ENCODE measurements at places on chromosomes 1 and 21.

DNA sequence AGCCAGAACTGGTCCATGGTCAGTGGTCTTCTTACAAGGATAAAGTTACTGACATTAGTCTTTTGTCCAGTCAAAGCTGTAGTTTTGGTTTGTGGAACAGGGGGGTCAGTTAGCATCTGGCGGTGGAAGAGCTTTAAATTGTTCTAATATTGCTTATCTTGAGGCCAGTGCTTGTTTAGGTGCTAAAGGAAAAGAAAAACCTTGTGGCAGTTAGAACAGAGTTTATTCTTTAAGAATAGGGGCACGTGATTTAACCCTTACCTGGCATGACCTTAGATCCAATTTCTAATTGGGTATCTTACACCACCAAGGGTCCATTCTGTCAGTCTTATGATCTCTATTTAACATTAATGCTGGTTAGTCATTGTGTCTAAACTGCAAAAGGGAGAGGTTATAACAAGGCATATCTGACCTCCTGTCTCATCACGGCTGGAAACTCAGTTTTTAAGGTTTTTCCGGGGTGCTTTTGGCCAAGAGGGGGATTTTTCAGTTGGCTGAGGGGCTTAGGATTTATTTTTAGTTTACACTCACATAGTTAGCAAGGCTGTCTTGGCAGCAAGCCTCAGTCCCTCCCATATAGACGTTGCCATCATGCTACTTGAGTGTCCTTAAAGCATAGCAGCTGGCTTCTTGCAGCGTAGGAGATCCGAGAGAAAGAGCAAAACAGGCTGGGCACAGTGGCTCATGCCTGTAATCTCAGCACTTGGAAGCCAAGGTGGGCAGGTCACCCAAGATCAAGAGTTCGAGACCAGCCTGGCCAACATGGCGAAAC lies 60.1 kb upstream of the FAM89A start:
- DNase-seq, result no peak

GRCh38 chr1:222372221-222372620 lies 175.7 kb downstream of the HHIPL2 start:
- no peak for DNase-seq

- no peak for DNase-seq
These were observed 103.2 kb downstream of the ATF6 start for GRCh38 chr1:161869291-161869690.

DNA sequence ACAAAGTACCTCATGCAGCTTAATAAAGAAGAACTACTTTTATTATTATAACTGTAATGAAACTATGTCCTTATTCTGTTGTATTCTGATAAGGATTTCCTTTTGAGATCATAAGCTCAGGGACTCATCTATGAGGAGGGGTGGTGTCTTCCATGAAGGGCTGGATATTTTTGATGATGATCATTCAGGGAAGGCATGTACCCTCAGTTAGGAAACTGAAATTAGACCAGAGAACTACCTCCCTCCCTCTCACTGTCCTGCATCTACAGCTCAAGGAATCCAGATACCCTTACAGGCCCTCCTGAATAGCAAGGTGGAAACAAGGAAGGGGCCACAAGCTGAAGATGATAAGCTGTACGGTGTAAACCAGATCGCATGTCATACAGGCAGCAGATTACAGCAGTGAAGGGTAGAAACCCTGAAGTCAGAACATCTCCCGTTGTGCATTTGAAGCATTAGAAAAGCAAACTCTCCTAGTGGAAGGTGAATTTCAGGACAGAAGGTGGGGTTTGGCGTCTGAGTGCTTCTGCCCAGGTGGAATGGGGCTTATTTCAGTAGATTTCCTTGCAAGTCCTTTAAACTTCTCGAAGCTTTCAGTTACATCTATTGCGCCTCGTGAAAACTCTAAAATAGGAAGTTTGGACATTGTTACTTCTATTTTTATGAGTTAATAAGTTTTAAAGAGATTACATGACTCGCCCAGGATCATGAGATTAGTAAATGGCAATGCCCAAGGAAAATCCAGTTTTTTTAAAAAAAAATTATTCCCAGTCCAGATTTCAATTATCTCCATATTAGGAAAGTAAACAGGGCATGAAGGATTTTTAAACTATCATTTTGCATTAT lies 101.1 kb upstream of the HNRNPU start:
- no peak for DNase-seq

GRCh38 chr21:41776778-41777177 lies 9.9 kb upstream of the RIPK4 start:
- DNase-seq, result no peak

- DNase-seq, result no peak
These were observed 18.6 kb downstream of the PDE9A start for GRCh38 chr21:42671778-42672593.

DNA sequence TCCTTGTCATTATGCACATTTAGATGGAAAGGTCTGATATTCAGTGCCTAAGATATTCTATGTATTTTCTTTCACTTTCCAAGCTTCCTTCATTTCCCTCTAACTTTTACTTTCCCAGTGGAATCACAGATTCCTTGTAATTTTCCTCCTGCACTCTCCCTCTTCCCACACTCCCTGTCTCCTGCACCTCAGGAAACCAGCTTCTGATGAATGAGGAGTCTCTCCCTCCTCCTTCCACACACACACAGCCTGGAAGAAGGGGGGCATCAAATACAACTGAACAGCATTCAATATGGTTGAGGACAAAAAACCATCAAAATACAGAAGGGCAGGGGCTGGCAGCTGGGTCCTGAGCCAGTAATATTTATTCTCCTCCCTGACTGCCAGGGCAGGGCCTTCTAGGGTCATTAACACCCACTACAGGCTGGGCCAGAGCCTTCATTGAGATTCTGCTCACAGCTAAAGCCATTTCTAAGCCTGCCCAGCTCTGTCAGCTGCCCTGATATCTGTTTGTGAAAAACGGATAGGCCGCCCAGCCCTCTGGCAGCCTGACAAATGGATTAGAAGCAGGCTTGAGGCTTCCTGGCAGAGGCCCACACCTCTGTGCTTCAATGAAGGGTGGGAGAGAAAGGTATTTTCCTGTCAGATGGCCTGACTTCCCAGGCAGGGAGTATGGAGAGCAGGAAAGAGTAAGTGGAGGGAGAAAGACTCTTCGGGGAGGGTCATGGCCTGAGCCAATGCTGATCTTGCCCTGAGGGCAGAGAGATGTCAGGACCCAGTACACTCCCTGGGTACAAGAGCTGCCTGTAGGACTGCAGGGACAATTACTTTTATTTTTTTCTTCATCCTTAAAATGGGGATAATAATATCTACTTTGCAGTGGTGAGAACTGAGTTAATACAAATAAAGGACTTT lies 138.9 kb upstream of the SPATA6 start:
- peak; percentile 26 for DNase-seq

DNA sequence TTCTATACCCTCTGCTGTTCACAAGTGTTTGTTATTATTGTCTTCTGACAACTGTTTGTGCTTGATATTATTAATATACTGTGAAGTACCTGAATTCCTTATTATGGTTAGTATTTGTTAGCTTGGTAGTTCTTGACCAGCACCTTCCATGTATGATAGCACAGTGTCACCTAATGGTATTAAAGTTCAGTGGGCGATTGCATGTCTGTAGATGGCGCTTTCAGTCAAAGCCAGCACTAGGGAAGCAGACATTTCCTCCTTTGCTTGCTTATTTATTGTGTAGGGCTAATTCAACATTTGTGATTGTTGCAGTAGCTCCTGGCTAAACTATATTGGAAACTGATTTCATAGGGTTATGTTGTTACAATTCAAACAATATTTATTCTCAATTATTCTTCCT lies 218.0 kb downstream of the ZP4 start:
- DNase-seq, result no peak

- no peak for DNase-seq
These were observed 49.7 kb upstream of the IFI44L start for GRCh38 chr1:78570539-78570938.

DNA sequence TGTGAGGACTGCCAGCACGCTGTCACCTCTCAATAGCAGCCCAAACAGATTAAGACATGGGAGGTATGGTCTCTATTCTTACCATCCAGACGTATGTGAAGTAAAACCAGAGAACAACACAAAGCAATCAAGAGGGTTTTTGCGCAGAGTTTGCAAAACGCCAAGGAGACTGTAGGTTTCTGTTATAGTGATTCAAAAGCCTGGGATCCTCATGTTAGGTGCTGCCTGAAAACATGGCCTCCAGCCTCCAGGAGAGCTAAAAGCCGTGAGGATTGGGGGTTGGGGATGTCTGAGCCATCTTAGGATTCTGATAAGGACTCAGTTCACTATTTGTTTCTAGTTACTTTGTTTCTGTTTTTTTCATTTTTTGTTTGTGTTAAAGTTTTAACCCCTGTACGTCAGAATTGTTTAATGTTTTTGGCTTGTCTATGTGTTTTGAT lies 4.2 kb upstream of the CCT8 start:
- DNase-seq, result peak; percentile 64

GRCh38 chr1:67747671-67748546 lies 62.9 kb downstream of the GADD45A start:
- no peak for DNase-seq

- no peak for DNase-seq
These were observed 20.0 kb upstream of the GPR153 start for GRCh38 chr1:6280761-6281451.

- no peak for DNase-seq
These were observed 186.2 kb downstream of the RHOU start for GRCh38 chr1:228921481-228921880.

DNA sequence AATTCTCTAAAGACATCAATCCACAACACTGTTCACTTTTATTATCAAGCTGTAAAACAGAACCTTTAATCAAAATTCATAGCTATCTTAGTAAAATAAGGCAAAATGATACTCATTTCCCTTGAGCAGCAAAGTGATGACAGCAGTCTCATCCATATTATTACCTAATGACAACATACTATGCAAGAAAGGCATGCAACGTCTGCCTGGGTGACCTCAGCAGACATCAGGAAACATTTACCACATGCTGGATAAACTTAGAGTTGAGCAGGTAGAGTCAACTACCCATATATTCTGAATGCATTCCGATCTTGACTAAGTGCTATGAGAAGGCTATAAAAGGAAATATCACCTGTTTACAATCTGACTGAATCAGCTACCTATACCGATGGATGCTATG lies 145.1 kb downstream of the SIPA1L2 start:
- no peak for DNase-seq

DNA sequence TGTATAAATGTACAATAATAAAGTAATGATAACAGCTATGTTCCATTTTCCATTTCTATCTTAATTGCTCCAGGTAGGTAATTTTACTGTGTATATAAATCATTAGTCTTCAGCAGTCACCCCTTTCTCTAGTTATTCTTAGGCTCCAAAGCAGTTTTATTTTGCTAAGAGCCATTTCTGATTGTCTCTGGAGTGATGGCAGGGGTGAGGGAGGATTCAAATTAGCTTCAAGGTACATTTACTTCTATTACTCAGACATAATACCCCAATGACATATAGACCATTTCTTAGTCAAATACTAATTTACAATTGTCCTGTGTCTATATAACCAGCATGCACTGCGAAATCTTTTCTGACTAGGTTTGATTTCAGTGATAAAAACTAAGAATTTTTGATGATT lies 663.4 kb upstream of the PRMT6 start:
- DNase-seq, result no peak

DNA sequence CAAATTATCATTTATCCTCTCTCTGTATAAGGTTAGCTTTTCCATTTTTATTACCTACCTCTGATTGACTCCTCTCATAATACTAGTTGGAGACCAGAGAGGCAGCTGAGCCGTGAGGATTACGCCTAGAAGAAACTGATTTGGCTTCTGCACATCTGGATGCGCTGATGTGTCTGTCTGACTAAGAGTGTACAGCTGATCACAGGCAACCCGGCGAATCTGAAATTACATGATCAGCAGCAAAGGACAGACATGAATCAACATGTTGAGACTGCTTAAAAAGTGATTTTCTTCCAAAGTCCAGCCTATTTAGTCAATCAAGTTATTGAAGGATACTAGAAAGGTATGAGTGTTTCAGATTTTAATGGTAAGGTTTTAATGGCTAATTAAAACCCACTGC lies 81.2 kb downstream of the PCSK9 start:
- DNase-seq, result no peak

DNA sequence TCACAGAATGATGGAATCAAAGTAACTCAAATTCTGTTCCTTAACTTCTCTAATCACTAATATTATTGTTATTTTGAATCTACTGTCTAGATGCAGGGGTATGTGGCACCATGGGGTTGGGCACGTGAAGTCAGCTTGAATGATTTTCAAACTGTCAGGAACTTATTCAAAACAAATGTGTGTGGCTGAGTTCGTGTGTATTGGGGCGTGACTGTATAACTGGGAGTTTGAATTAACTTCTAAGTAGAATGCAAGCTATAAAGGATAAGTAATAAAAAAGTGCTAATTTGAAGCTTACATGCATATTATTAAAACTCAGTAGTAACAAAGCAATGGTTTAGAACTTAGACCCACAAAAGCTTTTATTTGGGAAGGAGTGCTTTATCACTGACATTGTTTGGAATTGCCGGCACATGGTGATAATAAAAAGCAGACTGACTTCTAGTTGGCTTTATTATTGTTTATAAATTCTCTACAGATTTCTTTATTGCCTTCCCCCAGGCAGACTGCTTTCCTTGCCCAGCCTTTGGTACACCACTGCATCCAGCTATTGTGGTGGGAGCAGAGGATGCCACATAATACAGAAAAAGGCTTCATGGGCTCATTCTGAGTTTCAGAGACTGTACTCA lies 84.3 kb downstream of the TENT5C start:
- no peak for DNase-seq

GRCh38 chr1:6891781-6892579 lies 106.7 kb downstream of the CAMTA1 start:
- DNase-seq, result no peak

DNA sequence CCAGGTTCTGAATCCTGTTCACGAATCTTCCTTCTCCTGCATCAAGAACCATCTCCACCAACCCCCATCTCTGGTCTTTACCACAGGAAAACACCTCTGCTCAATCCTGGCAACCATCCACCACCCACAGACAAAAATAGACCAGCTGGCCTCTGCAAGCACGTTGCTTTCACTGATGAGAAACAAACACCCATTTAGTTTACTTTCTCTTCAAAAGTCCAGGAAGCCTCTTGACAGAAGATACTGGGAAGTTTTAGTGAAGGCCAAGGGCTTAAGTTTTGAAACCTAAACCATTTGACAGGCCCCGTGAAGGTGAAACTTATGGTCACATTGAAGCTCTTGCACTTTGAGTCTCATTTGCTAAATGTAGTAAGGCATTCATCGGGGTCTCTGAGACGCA lies 122.6 kb upstream of the PPP2R5A start:
- DNase-seq, result no peak

- no peak for DNase-seq
These were observed 25.3 kb upstream of the IPP start for GRCh38 chr1:45775794-45776193.

DNA sequence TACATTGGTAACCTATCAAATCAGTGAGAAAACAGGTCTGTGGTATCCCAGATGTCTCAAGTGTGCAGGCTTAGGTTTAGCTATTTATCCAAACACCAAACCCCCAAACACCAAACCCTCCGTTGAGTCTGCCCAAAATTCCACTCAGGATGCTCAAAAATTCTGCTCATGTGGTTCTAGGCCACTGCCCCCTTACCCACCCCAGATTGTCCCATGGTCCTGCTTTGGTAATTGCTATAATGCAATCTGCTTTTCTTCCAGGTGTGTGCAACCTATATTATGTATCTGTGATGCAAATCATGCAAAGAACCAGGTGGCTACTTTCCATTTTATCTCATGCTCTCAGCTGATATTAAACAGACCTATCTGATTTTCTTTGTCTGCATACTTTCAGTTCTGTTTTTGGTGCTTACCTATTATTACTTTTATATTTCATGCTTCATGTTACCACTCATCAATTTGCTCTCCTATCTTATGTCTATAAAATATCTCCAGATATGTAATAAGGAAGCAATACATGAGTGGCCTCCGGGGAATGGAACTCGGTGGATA lies 123.7 kb downstream of the TOMM20 start:
- DNase-seq, result no peak

- no peak for DNase-seq
These were observed 229.2 kb downstream of the RHOU start for GRCh38 chr1:228964178-228965089.

All from retina (tissue), 1 donor.